ENCODE measurements at places on chromosomes 16 and 17.

GRCh38 chr17:45296003-45296832, 20.6 kb downstream of the MAP3K14 start:
- no peak for DNase-seq

DNA sequence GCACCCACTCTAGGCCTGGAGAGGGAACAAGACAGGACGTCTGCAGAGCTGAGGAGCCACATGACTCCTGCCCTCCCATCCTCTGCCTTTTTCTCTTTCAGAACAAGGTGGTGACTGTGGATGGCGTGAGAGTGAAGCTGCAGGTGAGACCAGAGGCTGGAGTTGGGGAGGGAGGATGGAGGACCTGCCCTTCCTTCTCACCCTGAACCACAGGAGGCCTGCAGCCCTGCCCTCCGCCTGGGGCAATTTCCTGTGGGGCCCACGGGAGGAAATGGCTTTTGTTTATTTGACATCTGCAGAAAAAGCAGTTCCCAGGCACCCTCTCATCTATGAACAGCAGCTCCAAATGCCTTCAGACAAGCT, 5.1 kb downstream of the RAB37 start:
- DNase-seq: no peak

- no peak for DNase-seq
These were observed 5.1 kb downstream of the MVP start for GRCh38 chr16:29825145-29826044.

GRCh38 chr17:74043976-74044375, 159.5 kb upstream of the RPL38 start:
- DNase-seq: no peak

DNA sequence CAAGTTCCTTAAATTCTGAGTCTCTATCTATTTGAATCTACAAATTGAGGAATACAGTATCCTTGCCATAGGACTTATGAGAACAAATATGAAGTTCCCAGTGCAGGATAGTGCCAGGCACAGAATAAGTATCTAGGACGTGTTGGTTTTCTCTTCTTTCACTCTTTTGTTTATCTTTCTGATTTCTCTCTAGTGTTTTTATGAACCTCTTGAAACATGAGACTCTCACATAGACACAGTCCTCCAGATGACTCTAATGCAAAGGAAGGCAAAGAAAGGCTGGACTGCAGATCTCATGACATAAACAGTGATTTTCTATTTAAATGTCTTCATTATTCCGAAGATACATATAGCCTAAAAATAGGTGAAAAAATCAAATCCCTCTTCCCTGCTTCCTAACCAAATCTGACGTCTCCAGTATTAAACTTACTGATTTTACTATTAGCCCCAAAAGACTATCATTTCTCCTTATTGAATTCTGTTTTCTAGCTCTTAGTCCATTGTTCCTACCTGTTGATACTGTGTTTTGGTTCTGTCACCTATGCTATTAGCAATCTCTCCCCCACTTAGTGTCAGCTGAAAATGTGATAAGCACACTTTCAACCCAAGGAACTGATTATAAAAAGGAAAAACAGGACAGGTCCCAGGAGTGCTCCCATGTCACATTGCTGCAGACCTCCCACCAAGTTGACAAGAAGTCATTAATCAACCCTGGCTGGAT, 24.9 kb upstream of the ADAMTS18 start:
- DNase-seq: no peak

DNA sequence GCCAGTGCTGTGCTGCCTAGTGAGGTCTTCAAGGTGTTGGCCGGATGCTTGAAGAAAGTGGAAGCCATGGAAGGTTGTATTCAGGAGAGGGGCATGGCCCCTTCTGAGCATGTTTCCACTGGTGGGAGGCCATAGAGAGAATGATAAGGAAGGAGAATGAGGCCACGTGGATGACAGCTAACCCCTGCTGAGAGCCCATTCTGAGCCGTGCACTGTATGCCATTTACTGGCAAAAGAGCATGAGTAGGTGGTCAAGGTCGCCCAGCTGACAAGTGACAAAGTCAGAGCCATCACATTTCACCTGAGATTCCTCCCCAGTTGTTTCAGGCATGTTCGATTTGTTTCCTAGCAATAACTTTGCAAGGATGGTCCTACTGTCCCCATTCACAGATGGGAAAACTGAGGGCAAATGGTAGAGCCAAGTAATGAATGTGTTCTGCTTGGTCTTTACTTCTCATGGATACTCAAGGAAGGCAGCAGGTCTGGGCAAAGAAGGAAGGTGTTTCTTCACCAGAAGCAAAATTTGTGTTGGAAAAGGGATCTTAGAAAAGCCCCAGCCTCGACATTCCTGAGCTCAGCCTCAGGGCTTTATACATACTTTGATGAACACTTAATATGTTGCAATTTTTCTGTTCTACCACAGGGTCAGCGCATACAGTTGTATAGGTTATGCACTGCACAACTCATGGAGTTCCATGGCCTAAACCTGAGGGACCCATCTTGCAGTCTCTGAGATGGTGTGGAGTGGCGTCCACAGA, 10.5 kb upstream of the NKD1 start:
- no peak for DNase-seq

DNA sequence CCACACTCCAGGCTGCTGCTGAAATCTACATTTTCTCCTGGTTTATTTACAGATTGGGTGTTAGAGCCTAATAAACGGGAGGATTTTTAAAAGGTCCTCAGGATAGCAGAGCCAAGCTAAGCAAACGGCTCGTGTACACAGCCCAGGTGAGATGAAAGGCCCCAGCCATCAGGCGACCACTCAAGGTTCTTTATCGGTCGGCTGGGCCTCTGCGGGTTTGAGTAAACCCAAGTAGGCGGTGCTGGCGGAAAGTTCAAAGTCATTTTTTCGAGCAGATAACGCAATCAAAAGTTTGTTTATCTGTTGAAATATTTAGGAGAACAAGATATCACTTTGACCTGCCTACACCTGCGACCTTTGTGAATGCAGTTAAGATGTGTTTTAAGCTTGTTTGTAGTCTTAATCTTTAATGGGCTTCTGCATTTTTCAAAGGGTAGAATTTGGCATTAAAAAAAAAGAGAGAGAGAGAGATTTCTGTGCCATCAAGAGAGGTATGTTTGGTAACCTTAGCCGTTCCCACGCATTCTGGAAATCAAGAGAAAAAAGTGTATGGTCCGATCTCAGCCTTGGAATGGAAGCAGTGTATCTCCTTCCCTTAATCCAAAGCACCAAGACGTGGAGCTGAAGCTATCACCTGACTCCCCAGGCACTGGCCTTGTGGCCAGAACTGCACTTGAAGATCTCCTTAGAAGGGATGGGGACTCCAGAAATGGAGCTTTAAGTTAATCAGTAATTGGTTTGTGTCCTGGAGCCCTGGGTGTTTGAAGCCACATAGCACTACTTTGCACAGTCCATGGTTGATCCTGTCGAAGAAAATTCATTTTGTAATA, 301.7 kb upstream of the IRX5 start:
- DNase-seq: no peak

DNA sequence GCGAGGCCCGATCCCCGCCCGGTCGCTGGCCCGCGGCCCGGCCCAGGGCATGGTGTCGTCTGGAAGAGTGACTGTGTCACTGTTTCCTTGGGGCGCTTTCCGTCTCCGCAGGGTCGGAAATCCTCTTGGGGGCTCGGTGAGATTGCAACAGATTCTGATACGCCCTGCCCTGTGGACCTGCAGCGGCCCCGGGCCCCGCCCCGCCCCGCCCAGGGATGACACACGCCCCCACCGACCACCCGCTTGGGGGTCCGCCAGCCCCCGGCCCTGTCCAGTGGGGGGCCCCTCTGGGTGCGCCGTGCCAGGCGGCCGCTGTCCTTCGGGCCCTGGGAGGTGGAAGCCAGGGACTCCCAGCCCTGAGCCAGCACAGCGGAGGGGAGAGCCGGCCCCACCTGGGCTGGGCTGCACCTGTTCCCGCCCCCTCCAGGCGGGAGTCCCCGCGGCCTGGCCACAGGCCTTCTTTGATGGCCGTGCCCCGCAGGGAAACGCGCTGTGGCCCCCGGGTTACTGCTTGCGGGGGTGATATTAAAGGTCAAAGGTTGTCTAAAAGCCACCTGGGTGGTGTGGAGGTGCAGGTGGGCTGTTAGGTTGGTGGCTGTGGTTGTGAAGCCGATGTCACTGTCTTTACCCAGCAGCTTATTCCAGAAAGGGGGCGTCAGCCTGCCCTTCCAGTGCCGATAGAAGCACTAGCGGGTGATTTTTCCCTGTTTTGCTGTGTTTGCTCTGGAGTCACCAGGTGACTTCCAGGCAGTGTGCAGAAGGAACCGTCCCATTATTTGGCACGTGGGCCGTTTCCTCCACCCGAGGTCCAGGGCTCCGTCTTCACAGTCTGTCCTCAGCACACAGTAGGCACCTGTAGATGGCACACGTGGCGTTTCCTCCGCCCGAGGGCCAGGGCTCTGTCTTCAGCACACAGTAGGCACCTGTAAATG, 752 bp downstream of the TBC1D24 start:
- DNase-seq: no peak

DNA sequence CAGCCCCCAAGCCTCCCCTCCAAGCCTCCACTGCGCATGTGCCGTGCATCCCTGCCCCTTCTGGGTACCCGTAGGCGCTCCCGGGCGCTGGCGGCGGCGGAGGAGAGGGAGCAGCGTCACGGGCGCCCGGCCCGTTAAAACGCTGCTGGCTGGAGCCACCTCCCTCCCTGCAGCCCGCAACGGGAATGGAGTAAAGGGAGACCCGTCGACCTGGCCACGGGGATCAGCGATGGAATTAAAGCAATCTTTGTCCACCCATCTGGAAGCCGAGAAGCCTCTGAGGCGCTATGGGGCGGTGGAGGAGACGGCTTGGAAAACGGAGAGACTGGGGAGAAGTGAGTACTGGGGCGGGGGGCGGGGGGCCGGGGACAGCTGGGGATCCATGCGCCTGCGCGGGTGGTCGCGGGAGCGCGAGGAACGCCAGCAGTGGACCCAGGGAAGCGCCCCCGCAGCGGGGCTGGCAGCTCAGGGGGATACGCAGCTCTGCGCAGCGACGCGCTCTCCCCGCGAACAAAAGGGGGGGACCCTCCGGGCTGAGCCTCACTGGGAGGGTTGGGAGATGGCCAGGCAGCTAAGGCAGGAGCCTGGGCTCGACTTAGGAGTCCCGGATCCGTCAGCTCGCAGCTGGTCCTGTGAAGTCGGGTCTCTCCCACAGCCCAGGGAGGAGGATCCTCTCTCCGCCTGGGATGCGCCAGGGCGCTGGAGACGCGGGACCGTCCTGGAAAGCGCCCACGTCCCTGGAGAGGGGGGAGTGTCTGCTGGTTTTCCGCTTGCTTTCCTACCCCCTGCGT, at the start of gene BMERB1:
BMERB1 (plus strand) TSS at position 164 of the 791 bp plus-strand sequence; CDS start at position 230, 66 bp downstream.
- DNase-seq: no peak

DNA sequence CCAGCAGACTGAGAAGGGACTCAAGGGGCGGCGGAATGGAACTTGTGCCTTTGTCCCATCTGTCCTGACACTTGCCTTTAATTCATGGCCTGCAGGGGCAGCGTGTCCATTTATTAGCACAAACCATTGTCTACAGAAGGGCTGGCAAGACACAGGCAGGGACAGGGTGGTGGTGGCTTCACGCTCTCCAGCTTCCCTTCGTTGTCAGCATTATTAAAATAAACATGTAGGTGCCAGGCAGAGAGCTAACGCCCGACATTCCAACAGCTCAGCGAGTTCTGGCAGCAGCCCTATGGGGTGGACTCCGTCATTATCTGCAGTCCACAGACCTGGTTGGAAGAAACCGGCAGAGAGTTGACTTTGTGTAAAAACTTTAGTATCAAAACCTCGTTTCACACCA, 16.3 kb downstream of the DNAI2 start:
- no peak for DNase-seq

DNA sequence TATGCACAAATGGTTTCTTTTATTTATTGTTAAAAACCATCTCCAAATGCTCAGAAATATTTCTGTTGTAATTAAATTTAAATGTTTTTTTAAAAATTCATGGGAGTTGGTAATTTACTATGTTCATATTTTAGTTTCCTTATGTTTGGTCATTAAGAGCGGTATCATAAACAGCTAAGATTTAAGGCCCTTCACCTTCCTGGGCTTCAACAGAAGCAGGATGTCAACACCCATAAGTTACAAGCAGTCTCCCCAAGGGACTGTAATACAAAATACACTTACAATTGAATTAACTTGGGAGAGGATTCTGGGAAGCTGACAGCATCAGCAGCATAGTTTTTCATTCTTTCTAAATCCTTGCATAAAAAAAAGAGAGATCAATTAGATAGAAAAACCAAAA, 30.9 kb upstream of the TANC2 start:
- DNase-seq: peak; percentile 39

GRCh38 chr16:6247775-6248174, 1084.9 kb upstream of the RBFOX1 start:
- no peak for DNase-seq

DNA sequence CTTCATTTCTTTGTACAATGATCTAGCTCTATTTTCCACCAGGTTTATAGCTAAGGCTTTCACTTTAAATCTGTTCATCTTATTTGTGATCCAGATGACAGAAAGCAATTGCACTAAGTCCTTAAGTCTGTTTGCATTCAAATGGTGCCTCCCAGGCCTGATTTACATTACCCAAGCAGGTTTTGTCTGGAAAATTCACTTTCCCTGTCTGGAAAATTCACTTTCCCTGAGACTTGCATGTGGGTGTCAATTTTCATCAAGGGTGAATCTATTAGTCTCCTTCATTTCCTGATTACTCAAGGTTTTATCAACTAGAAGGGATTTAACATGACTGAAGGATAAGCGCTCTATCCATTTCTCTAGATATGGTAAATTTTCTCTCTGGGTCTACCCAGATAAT, 1480.2 kb upstream of the GOT2 start:
- DNase-seq: peak; percentile 95

- peak; percentile 31 for DNase-seq
These were observed 61.9 kb downstream of the MPHOSPH6 start for GRCh38 chr16:82108100-82108499.

DNA sequence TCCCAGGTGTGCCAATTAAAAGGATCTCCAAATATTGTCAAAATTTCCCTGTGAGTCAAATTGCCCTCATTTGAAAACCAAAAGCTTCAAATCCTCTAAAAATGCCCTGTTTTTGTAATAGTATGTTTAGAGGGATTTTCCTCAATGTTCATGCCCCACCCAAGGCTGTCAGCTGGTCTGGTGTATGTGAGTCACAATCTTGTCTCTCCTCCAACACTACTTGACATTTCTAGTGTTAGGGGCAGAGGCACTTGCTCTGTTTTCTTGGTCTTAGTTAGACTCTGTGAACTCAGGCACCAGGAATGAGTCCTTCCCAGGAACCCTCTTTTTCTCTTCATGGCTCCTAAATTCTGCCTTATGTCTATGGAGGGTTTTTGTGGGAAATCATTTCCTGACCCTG, 634.8 kb downstream of the KCNJ2 start:
- no peak for DNase-seq

- DNase-seq: no peak
These were observed 221.6 kb downstream of the ENGASE start for GRCh38 chr17:79296243-79296642.
